CD8-positive, alpha-beta T cell (primary cell): ENCODE measurements at places on chromosomes 5 and 9.
A peak's percentile ranks its signal among the peaks of the same experiment; 100 is the strongest.

DNA sequence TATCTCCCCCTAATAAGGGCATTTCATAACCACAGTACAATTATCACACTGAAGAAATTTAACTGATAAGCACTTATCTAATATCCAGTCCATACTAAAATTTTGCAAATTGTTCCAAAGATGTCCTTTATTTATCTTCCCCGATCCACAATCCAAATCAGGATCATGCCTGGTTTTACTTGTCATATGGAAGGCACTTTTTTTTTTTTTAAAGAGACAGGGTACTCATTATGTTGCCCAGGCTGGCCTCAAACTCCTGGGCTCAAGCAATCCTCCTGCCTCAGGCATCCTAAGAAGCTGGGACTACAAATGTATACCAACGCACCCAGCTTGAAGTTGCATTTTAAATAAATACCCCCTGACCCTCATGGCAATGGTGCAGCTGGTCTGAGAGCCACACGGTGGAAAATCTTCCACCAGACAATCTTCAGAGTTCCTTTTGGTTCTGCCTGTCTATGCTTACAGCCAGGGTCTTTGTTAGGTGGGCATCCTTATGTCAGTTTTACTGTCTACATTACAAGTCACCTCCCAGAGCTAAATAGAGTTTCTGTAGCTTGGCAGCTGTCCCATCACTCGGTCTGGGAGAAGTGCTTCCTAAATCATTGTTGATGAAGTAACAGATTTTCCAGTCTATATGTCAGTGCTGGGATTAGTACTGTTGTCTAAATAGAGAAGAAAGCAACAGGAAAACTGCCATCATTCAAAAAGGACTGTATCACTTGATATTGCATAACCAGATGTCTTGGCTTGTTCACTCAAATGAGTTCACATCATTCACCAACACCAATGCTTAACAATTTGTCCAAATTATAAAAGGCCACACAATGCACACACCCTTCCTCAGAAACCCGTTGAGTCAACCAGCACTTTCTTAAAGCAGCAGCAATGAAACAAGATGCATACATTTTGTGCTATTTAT lies 26.4 kb downstream of the PTPN3 start:
- no peak for DNase-seq

- no peak for DNase-seq
These were observed 27.9 kb downstream of the DEPDC1B start for GRCh38 chr5:60671899-60672692.

DNA sequence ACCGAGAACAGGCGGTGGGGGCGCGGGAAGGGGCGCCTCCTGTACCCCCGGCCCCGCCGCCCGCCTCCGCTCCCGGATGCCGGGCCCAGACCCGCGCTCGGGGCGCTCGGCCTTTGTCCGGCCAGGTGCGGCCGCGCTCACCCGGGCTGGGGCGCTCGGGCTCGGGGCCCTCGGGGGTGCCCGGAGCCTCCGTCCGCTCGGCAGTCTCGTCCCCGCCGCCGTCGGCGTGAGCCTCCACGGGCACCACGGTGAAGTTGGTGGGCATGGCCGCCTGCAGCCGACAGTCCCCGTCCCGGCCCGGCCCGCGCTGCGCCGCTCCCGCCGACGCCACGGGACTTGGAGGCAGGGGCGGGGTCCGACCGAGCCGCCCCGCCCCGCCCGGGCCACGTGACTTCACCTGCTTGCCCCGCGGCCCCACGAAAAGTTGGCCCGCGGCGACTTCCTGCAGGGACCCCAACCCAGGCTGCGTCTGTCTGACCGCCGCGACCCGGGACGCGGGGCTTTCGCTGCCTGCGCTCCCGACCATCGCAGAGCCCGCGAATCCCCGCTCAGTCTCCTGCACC lies at the start of gene SLC12A7:
SLC12A7 (minus strand) TSS at position 337 of the 563 bp plus-strand sequence; CDS start at position 265, 72 bp downstream.
- peak; percentile 67 for DNase-seq

DNA sequence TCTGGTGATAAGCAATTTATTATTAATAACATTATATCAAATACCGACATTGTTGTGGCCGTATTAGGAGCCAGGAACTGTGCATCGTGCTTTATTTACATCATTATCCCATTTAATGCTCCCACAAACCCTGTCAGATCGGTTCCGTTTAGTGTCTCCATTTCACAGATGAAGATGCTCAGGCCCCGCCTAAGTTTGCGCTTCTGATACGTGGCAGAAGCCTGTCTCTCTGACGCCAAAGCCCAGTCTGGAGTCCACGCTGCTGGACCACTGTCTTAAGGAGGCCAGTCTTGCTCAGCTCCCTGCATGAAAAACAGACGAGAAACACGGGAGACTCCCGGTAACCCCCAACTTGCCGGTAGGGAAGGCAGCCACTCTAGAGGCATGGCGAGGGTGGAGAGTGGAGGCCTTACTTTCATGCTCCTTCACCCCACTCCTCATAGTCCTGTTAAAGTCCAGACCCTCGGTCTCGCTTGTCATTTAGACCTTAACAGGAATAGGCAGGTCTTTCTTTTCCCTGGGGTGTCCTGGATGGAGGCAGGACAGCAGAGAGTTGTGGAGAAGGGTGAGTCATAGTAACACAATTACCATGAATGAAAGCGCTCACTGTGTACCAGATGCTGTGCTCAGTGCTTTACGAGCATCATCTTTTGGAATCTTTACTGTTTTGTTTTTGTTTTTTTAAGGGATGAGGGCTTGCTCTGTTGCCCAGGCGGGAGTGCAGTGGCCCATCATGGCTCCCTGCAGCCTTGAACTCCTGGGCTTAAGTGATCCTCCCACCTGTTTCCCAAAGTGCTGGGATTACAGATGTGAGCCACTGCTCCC lies 872 bp downstream of the TXNDC15 start:
- no peak for DNase-seq

- DNase-seq: no peak
These were observed 21.1 kb downstream of the ZDHHC11B start for GRCh38 chr5:763397-763796.

DNA sequence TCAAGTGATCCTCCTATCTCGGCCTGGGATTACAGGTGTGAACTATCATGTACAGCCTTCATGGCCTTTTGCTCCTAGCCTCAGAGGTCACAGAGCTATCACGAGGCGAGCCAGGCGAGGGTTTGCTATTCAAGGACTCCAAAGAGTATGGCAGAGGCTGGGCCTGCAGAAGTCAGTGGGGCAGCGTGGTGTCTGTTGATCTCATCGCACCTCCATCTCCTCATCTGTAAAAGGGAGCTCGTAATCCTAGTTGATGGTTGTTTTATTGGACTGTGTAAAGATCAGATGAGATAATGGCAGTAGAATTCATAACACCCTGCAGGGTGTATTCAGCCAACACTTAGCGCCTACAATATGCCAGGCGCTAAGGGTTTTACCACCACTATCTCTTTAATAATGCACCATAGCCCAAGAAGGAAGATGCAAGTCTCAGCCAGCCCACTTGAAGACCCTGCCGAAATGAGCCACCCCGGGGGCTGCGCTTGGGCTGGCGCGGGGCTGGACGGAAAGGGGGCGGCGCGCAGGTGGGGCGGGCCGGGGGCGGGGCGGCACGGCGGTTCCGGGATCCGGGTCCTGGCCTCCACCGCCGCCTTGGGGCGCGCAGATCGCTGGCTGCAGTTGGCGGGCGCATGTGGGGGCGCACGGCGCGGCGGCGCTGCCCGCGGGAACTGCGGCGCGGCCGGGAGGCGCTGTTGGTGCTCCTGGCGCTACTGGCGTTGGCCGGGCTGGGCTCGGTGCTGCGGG lies at the start of gene GALNT12:
GALNT12 (plus strand) TSS at position 601 of the 744 bp plus-strand sequence; CDS start at position 630, 29 bp downstream.
- peak; percentile 55 for DNase-seq

DNA sequence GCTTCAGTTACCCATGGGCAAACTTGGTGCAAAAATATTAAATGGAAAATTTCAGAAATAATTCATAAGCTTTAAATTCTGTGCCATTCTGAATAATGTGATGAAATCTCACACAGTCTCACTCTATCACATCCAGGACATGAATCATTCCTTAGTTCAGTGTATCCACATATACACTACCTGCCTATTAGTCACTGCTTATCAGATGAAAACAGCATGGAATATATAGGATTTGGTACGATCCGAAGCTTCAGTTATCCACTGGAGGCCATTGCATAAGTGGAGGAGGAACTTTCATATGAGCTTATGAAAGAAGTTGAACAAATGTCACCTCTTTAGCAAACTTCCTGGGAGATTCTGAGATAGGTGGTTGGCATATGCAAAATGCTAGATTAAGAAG lies 64.2 kb downstream of the GAPVD1 start:
- no peak for DNase-seq

GRCh38 chr5:128257076-128257475 lies 173.5 kb downstream of the SLC12A2 start:
- no peak for DNase-seq

- DNase-seq: no peak
These were observed 149.7 kb upstream of the SPRY4 start for GRCh38 chr5:142474431-142475094.

DNA sequence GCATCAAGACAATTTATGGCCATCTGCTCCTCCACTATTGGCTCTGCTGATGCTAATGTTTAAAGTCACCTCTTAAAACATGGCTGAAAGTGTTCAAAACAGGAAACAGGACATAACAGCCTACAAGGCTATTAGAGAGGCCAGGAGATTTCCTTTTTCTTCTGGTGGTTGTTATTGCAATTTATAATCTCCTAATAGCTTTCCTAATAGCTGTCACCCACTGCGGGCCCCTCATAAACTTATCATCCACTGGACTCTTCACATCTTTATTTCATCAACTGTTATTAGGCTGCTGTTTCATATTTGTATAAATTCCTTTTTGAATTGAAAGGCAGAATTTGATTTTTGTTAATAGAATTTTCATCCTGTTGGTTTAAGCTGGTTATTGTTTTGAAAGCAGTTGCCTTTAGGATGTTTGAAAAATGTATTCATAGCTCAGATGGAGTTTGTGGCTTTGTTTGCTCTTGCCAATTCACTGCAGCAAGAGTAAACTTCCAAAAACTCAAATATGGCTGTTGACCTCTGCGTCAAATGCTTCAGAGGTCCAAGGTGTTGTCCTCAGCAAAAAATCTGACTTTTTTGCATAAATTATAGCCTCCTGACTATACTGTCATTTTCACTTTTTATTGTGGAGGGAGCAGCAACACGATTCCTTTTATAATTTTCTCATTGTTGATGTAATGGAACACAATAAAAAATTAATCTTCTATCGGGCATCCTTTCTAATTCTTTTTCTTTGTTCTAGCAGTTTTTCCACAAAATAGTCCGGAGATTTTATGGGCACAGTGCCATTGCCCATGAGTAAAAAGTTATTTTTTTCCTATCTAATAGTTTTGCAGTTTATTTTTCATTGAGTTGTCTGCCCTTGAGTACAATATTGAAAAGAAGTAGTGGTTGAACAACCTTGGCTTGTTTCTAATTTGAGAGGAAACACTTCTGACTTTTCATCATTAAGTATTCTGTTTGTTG lies 69.3 kb downstream of the MAT2B start:
- DNase-seq: no peak

- DNase-seq: no peak
These were observed 36.1 kb downstream of the PAPPA start for GRCh38 chr9:116189683-116190082.

- no peak for DNase-seq
These were observed 53.9 kb downstream of the MEF2C start for GRCh38 chr5:88829054-88829453.

- no peak for DNase-seq
These were observed 142.6 kb downstream of the INSYN2B start for GRCh38 chr5:169837686-169838085.

DNA sequence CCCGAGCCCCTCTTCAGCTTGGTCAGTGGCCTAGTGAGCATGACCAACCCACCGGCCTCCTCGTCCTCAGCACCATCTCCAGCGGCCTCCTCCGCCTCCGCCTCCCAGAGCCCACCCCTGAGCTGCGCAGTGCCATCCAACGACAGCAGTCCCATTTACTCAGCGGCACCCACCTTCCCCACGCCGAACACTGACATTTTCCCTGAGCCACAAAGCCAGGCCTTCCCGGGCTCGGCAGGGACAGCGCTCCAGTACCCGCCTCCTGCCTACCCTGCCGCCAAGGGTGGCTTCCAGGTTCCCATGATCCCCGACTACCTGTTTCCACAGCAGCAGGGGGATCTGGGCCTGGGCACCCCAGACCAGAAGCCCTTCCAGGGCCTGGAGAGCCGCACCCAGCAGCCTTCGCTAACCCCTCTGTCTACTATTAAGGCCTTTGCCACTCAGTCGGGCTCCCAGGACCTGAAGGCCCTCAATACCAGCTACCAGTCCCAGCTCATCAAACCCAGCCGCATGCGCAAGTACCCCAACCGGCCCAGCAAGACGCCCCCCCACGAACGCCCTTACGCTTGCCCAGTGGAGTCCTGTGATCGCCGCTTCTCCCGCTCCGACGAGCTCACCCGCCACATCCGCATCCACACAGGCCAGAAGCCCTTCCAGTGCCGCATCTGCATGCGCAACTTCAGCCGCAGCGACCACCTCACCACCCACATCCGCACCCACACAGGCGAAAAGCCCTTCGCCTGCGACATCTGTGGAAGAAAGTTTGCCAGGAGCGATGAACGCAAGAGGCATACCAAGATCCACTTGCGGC lies 1.8 kb downstream of the EGR1 start:
- DNase-seq: no peak

GRCh38 chr5:1010641-1011046 lies 2.0 kb downstream of the NKD2 start:
- DNase-seq: no peak

- DNase-seq: no peak
These were observed 274.4 kb downstream of the KCNN2 start for GRCh38 chr5:114636271-114636670.

- DNase-seq: no peak
These were observed 323.4 kb downstream of the NR2F1-AS1 start for GRCh38 chr5:93257616-93258015.

GRCh38 chr5:177103523-177104253 lies 17.0 kb downstream of the FGFR4 start:
- no peak for DNase-seq

DNA sequence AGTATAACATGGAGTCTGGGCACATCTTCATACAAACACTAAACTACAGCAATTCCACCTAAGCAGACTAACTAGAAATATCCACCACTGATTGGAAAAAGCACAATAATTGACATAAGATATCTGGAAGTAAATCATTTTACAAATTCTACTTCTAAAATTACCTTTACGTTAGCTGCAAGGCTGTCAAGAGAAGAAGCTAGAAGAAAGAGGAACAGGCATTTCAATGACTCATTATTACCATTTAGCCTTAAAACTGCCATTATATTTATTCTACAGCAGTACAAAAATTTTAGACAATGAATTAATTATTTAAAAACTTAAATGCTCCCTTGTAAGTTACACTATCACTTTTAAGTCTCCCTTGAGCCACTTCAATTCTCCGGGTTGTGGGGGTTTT lies 43.4 kb upstream of the PLPP6 start:
- DNase-seq: no peak

GRCh38 chr5:135341016-135341666 lies 57.9 kb downstream of the MACROH2A1 start:
- DNase-seq: no peak
